Activated T-helper 2 cell treated with anti-CD3 and anti-CD28 coated beads, Interferon-gamma antibody, Interleukin-2, Interleukin-4, amounts not matched to agents 10 μg/mL and 5 μg/mL and 100 μg/mL, durations not matched to agents 14 hours and 24 hours and 36 hours (primary cell): ENCODE measurements at places on chromosomes 6 and 20.

DNA sequence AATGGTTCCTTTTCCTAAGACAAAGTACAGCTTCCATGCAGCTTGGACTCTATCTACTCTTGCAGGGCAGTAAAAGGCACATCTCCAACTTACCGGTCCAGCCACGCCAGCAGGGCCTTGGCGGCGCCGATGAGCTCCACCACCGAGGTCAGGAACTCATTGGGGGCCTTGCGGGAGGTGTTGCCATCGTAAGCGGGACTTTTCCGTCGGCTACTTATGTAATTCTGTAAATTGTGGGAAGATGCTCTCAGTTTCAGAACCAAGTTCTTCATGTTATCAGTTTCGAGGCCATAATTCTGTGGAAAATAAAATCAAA is 68.5 kb downstream of the CNKSR3 start:
- H3K4me3 ChIP-seq, result no peak overlapping the region
- no peak overlapping the region for H3K27ac ChIP-seq

DNA sequence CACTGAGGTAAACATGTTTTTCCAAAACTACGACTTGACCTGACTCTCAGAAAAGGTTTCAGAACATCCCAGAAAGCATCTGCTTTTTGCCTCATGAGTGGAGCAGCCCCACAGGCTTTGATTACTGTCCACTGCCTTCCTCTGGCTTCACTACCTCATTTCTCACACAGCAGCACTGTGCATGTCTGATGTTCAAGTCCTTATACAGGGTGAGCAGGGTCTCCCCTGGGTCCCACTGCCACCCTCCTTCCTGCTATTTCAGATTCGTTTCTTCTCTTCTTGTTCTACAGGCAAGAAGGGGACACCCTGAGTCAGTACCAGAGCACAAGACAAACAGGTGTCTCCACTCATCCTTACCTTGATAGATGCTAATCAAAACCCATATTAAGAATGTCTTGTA is 64.7 kb upstream of the NFATC2 start:
- H3K27ac ChIP-seq, result no peak overlapping the region
- no peak overlapping the region for H3K4me3 ChIP-seq
- peaks cover 3% of the 10 kb centered on the region for H3K36me3 ChIP-seq
- DNase-seq, result no peak

GRCh38 chr6:35662999-35663398 is 25.7 kb downstream of the FKBP5 start:
- no peak overlapping the region for H3K27ac ChIP-seq
- H3K36me3 ChIP-seq, result no peaks in the 10 kb centered on the region
- peaks cover 4% of the 10 kb centered on the region for H3K4me1 ChIP-seq
- H3K27me3 ChIP-seq, result no peaks in the 10 kb centered on the region

DNA sequence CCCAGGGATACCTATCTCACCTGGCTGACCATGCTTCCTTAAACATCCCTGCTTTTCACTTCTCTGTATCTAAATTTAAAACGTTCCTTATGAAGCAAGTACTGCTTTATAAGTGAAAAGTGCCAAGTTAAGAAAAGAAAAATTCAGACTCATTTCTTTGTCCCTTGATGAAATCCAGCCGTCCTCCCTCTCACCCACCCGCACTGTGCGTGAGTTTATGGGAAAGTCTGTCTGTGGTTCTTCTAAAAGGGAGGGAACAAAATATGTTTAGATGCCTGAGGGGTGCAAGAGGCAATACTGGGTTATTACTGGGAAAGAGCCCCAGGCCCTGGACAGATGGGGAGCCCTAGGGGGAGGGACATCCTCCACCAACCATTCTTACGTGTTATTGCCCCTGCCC is 31.2 kb downstream of the SPDEF start:
- H3K4me1 ChIP-seq, result peaks cover 3% of the 10 kb centered on the region
- no peaks in the 10 kb centered on the region for H3K36me3 ChIP-seq
- no peak overlapping the region for H3K4me3 ChIP-seq
- H3K27ac ChIP-seq, result no peak overlapping the region
- peaks cover 5% of the 10 kb centered on the region for H3K27me3 ChIP-seq
- DNase-seq, result no peak

- peaks cover 3% of the 10 kb centered on the region for H3K27me3 ChIP-seq
- no peaks in the 10 kb centered on the region for H3K36me3 ChIP-seq
- no peak overlapping the region for H3K4me3 ChIP-seq
- no peak overlapping the region for H3K27ac ChIP-seq
- no peak for DNase-seq
- H3K4me1 ChIP-seq, result no peaks in the 10 kb centered on the region
Measured at GRCh38 chr20:13089950-13090469, 81.2 kb downstream of the SPTLC3 start.

DNA sequence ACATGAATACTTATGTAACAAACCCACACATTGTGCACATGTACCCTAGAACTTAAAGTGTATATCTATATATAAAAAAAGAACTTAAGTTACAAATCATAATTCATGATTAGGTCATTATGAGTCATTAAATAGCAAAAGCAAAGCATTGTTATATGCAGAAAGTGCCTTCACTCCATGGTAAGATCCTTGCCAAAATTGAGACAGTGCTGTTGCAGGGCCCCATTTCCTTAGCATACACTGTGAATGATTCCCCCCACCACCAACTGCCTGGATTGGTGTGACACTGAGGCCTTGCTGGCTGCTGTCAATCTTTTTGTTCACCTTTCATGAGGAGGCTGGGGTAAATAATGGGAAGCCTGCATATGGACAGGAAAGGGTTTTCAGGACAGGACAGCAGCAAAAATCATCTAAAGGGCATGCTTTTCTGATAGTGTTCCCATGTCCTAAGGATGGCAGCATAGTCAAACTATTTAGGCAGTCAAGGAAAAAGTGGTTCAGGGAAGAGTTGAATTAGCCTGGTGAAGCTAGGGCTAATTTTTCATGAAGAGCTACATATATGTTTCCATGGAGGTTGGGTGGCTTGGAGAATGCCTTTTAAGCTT is 188.2 kb upstream of the ASCC3 start:
- H3K27me3 ChIP-seq, result no peaks in the 10 kb centered on the region
- no peak overlapping the region for H3K4me3 ChIP-seq
- H3K4me1 ChIP-seq, result no peaks in the 10 kb centered on the region
- H3K27ac ChIP-seq, result no peak overlapping the region
- no peaks in the 10 kb centered on the region for H3K36me3 ChIP-seq
- no peak for DNase-seq

- no peaks in the 10 kb centered on the region for H3K27me3 ChIP-seq
- peaks cover 40% of the 10 kb centered on the region for H3K4me1 ChIP-seq
- no peak overlapping the region for H3K4me3 ChIP-seq
- no peak overlapping the region for H3K27ac ChIP-seq
- peak; percentile 59 for DNase-seq
Measured at GRCh38 chr6:26272171-26272637, 92.8 kb upstream of the BTN3A2 start.

- H3K27me3 ChIP-seq, result no peaks in the 10 kb centered on the region
- no peak overlapping the region for H3K27ac ChIP-seq
- no peak for DNase-seq
- H3K4me3 ChIP-seq, result no peak overlapping the region
- H3K36me3 ChIP-seq, result no peaks in the 10 kb centered on the region
Measured at GRCh38 chr6:82494367-82494766, 130.8 kb downstream of the TPBG start.

DNA sequence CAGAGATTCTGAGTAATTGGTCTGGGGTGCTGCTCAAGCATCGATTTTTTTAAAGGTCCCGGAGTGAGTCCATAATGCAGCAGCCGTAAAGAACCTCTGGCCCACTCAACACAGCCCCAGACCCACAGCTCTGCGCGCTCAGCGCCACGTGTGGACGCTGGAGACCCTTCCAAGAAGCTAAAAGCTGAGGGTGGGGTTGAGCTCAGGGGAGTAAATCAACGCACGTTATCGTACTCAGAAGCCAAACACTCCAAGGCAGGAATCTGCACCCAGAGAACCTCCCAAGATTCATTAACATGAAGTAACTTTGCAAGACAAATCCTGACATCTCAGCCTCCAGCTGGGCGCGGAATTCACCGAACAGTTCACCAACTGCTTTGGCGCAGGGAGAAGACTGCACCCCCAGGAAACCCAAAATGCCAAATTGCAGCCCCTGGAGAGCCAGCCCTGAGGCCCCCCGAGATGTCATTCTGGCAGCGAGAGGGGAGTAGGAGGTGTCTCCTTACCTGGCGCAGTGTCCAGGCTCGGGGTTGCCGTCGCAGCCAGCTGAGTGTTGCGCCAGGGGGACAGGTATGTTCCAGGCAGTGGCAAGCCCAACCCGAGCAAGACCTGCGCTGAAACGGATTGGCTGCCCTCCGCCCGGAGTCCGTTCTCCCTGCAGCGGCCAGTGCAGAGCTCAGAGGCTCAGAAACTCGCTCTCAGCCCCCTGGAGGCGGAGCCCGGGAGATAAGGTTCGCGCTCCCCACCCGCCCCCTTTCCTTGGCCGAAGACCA is at the start of gene COL21A1:
Gene COL21A1, minus strand, starts transcription at position 700 of the 773 bp plus-strand sequence. CDS start 64,962 bp downstream, outside the sequence.
- no peaks in the 10 kb centered on the region for H3K36me3 ChIP-seq
- no peak within 1 kb of the TSS for H3K4me3 ChIP-seq
- H3K27me3 ChIP-seq, result peaks cover 5% of the 10 kb centered on the region
- no peak for DNase-seq
- no peaks in the 10 kb centered on the region for H3K4me1 ChIP-seq
- H3K27ac ChIP-seq, result no peak within 1 kb of the TSS

DNA sequence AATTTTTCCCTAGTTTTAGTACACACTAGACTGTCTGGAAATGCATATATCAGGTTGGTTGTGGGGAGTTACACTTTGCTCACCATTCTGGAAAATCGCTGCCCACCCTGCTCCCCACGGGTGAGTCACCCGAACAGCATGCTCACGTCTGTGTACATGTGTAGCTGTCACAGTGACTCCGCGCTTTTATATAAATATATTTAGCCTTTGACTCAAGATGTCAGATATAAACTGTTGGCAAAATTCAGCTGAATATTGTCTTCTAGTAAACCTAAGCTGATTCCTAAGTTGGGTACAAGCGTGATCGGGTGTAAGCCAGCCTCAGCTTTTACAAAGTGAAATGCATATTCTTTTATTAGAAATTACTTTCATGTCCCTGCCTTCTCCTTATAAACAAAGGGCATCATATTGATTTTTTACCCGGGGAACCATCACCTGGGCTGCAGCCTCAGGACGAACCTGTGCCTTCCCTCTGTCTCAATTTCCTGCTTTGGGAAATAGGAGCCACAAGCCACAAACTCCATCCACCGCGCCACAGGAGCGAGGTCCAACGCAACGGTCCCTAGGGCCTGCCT is 4.3 kb downstream of the SDCBP2 start:
- H3K36me3 ChIP-seq, result peaks cover 14% of the 10 kb centered on the region
- DNase-seq, result no peak
- H3K4me3 ChIP-seq, result no peak overlapping the region
- no peaks in the 10 kb centered on the region for H3K27me3 ChIP-seq

GRCh38 chr6:156902782-156903181 is 125.6 kb downstream of the ARID1B start:
- peaks cover 13% of the 10 kb centered on the region for H3K36me3 ChIP-seq
- H3K27ac ChIP-seq, result no peak overlapping the region
- H3K4me3 ChIP-seq, result no peak overlapping the region
- no peak for DNase-seq

- H3K27me3 ChIP-seq, result peaks cover 3% of the 10 kb centered on the region
- peak overlapping the region; percentile 96 for H3K4me3 ChIP-seq
- peak overlapping the region; percentile 89 for H3K27ac ChIP-seq
- DNase-seq, result peak; percentile 30
Measured at GRCh38 chr6:36679043-36679833, 724 bp downstream of the CDKN1A start.

- no peak for DNase-seq
- peak overlapping the region; percentile 13 for H3K4me3 ChIP-seq
- H3K36me3 ChIP-seq, result no peaks in the 10 kb centered on the region
Measured at GRCh38 chr6:21846541-21847451, 253.2 kb downstream of the SOX4 start.

DNA sequence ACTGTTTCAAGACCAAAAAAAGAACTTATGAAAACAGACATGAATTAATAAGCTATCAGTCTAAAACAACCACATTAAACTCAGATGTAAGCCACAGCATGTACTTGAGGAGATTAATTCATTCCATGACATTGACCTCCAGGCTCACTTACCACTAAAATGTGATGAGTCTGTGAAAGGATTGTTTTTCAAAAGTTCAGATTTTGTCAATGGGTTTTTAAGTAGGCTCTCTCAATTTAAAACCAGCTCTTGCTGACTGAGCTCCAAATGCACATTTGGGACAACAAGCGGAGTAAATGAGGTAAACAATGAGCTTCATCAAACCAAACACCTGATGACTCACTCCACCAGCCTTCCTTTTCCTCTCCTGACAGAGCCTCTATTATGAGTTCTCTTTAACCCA is 197.0 kb downstream of the SIM1 start:
- H3K27me3 ChIP-seq, result peaks cover 19% of the 10 kb centered on the region
- H3K4me1 ChIP-seq, result no peaks in the 10 kb centered on the region
- H3K4me3 ChIP-seq, result no peak overlapping the region
- no peak overlapping the region for H3K27ac ChIP-seq

- no peaks in the 10 kb centered on the region for H3K36me3 ChIP-seq
- peaks cover 8% of the 10 kb centered on the region for H3K4me1 ChIP-seq
- peak; percentile 84 for DNase-seq
- H3K27me3 ChIP-seq, result peaks cover 15% of the 10 kb centered on the region
- H3K27ac ChIP-seq, result no peak overlapping the region
- H3K4me3 ChIP-seq, result peak overlapping the region; percentile 42
Measured at GRCh38 chr20:63553251-63553932, 567 bp upstream of the FNDC11 start.

GRCh38 chr6:1708820-1709219 is 99.1 kb downstream of the FOXC1 start:
- no peak overlapping the region for H3K27ac ChIP-seq
- DNase-seq, result no peak
- no peaks in the 10 kb centered on the region for H3K27me3 ChIP-seq
- H3K4me3 ChIP-seq, result no peak overlapping the region
- no peaks in the 10 kb centered on the region for H3K36me3 ChIP-seq

DNA sequence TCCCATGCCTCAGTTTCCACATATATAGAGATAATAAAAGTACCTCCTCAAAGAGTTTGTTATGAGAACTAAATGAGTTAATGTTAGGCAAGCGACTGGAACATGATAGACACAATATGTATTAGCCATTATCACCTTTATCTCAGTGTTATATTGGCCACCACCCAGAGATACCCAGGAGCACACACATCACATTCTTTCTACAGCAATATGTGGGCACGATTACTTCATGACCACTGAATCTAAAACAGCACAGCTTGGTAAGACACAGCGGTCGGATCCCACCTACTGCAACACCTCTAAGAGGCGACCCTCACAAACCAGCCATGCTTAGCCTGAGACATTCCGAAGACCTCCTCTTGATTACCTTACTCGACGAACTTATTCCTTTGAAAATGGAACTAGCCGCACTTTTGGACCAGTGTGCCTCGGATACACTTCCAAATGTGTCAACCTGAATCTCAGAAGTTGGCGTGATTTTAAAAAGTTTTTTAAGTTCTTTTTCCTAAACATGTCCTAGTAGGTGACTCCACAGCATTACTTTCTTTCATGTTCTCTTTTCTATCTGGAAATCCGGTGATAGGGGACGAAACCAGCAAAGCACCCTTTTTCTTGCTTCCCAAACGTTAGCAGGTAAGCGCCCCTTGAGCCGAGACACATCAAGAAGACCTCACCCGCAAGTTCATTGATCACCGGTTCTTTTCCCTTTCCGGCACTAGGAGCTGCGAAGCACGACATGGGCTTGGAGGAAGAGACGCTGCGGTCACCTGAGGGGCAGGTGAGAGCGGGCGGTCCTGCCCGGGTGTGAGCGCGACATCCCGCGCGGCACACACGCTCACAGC is 923 bp downstream of the GMDS start:
- peak overlapping the region; percentile 85 for H3K4me3 ChIP-seq
- no peak for DNase-seq
- H3K27me3 ChIP-seq, result no peaks in the 10 kb centered on the region
- H3K36me3 ChIP-seq, result peaks cover 3% of the 10 kb centered on the region
- H3K27ac ChIP-seq, result peak overlapping the region; percentile 75
- peaks cover 70% of the 10 kb centered on the region for H3K4me1 ChIP-seq
